Upper lobe of right lung (tissue), 1 donor: ENCODE measurements at places on chromosomes 6 and 20.

DNA sequence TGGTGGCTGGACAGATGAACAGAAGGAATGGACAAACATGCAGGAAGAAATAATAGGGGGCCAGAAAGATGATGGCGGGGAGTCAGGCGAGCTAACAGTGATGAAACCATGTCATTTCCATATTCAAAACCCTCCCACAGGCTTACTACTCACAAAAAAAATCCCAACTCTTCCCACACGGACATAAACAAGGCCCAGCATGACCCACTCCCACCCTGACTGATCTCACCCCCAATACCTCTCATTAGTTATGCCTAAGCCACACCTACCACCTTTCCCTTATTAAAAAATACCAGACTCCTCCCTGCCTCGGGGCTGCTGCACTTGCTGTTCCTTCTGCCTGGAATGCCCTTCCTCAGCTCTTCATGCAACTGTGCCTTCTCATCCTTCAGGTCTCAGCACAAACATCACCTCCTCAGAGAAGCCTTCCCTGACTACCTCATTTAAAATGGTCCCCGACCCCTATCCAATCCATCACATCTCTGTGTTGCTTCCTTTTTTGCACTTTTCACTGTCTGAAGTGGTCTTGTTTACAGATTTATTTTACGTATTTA is 145.8 kb downstream of the PREX1 start:
- DNase-seq: no peak

- no peak for DNase-seq
Observed at GRCh38 chr20:7305976-7306375, 538.5 kb downstream of the BMP2 start.

- DNase-seq: no peak
Observed at GRCh38 chr6:137780447-137781034, 86.5 kb upstream of the TNFAIP3 start.

- DNase-seq: no peak
Observed at GRCh38 chr6:13427801-13428582, 59.4 kb downstream of the GFOD1 start.

- no peak for DNase-seq
Observed at GRCh38 chr6:100203400-100203799, 209.4 kb upstream of the MCHR2 start.

DNA sequence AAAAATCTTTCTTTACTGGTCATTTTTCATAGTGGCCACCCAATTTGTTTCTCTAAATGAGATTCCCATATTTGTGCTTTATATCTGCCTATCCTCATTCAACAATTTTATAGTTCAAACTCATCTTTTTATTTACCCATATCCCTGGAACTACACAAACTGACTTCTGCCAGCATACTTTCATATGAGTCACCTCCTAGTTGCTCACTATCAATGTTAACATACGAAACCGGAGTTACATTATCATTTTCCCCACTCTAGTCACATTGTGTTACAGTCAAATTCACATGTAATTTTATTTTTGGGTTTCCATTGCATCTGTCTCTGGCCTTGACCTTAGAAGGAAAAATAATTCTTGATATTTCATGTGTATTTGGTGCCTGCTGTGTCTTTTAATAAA is 499.4 kb downstream of the MAFB start:
- DNase-seq: no peak

- DNase-seq: no peak
Observed at GRCh38 chr20:62811320-62811719, 5.5 kb upstream of the COL9A3 start.

DNA sequence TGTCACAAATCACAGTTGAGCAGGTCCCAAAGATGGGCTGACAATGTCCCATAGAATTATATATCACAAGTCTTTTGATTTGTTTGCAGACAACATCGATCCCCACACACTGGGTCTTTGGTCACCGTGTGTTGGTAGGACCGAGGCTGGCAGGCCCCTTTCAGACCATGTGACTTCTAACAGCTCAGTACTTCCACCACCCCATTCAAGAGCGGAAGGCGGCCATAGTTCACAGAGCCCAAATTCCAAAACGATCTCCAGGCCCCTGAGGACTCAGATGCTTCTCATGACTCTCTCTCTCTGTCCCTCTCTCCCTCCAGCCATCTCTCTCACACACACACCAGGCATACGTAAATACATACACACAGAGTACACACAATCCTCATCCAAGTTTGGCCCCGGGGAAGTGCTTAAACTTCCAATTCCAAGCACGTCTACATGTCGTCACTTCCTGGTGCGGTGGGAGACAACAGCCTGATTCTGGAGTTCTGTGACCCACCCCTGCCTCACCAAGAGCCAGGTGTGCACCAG is 155.9 kb upstream of the INSM1 start:
- DNase-seq: no peak

GRCh38 chr6:144749263-144749662 is 464.1 kb downstream of the UTRN start:
- DNase-seq: no peak

DNA sequence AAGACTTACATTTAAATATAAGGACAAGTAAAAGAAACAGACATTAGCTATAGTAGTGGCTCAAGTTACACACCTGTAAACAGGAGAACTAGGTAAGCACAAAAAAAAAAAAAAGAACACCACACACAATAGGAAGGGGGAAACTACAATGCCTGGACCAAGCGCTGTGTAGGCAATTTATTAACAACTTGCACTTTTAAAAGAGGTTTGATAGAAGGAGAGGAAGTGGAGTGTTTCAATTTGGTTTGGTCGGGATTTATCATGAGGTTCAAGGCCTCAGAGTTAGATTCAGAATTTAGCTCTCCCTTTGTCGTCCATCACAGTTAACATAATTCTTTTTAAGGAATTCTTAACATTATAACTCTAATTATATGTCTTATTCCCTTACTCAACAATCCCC is 1.1 kb upstream of the USP49 start:
- no peak for DNase-seq

GRCh38 chr6:77337392-77337791 is 125.9 kb downstream of the HTR1B start:
- DNase-seq: no peak

DNA sequence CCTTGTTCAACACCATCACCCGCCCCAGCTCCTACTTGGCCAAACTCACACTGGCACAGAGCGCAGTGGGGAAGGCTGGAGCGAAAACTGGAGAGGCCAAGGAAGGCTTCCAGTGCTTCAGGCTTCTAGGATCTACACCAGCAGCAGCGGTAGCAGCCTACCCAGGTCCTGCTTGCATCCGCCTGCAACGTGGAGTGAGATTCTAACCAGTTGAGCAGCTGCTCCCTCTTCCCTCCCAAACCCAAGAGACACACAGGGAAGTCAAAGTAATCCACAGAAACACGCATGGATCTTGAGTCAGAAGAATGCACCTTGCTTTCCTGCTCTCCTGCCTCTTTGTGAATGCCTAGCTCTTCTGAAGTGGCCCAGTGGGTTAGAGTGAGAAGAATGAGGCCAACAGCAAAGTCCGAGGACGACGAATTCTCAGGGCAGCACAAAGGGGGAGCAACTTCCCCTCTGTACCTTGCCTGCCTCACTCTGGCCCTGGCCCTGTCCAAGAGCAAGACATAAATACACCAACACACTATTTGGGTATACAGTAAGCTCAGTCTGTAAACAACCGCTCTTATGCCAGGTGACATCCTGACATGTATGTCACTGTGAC is 95.9 kb upstream of the FOXQ1 start:
- DNase-seq: no peak
